ENCODE measurements at places on chromosomes 3 and 15.
A peak's percentile ranks its signal among the peaks of the same experiment; 100 is the strongest.

- H3K36me3 ChIP-seq: no peaks in the 10 kb centered on the region
- no peak overlapping the region for H3K4me3 ChIP-seq
- no peak overlapping the region for H3K27ac ChIP-seq
- no peak for DNase-seq
Measured at GRCh38 chr3:96106701-96107100, 707.7 kb upstream of the EPHA6 start.

DNA sequence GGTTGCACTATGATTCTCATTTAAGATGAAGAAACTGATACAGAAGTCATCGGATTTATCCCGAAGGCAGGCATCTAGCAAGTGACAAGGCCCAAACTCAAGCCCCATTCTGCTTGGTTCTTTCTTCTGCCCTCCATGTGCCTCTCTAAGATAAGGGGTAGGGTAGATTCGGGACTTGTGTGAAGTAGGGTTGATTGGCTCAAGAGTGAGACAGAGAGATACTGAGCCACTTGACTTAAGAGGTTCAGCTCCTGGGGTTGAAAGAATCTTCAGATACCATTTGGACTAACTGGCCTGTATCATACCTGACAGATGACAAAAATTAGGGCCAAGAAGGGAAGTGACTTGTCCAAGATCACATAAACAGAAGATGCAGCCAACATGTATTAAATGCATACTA, 891 bp downstream of the RFT1 start:
- peak overlapping the region; percentile 91 for H3K27ac ChIP-seq
- H3K36me3 ChIP-seq: peaks cover 14% of the 10 kb centered on the region
- H3K4me3 ChIP-seq: no peak overlapping the region
- no peaks in the 10 kb centered on the region for H3K27me3 ChIP-seq
- DNase-seq: no peak

DNA sequence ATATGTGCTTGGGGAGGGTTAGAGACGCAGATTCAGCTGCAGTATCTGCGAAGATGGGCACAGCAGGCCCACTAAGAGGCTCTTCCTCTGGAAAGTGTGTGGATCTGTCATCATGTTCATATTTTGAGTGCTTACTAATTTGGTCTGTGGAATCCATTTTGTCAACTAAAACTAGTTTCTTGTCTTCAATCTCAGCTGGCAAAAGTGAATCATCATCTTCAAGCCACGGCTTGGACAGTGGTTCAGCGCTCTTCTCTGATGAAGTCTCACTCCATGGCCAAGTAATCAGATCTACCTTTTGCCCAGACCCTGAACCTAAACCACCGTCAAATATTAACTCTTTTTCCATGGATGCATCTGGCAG, 76.2 kb downstream of the IMPG2 start:
- H3K27ac ChIP-seq: no peak overlapping the region
- no peaks in the 10 kb centered on the region for H3K27me3 ChIP-seq
- DNase-seq: no peak

DNA sequence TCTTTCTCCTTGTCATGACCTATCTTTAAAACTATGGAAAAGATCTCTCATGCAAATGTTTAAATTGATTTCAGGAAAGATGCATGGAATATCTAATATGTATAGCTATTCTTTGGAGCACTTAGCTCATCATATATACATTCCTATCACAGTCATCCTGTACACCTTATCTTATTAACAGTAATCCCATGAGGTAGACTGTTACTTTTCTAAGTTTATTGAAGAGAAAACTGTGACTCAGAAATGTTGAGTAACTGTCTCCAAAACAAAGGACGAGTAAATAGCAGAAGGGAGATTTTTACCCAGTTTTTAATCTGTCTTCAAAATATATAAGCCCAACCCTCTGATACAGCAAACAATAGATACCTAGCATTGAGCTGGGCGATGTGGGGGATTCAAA, 308.3 kb downstream of the GAP43 start:
- no peaks in the 10 kb centered on the region for H3K4me1 ChIP-seq
- DNase-seq: no peak
- H3K27me3 ChIP-seq: no peaks in the 10 kb centered on the region
- no peak overlapping the region for H3K4me3 ChIP-seq
- no peak overlapping the region for H3K27ac ChIP-seq

GRCh38 chr3:10334459-10334858, 13.5 kb upstream of the SEC13 start:
- no peak for DNase-seq
- no peak overlapping the region for H3K27ac ChIP-seq
- no peak overlapping the region for H3K4me3 ChIP-seq

DNA sequence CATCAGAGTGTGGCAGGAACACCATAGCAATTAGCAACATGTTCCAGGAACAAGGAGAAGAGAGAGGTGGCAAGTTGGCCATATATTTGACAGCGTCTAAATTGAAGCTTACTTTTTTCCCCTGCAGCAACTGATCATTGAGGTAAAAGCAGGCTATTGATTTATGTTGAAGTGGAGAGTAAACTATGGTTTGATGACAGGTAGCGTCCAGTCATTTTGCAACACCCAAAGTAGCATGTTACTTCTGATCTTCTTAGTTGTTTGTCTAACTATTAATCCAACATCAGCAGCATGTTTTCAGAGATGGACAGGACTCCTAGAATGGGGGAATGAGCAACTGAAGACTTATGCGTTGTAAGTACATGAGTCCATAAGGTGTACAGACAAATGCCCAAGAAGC, 225.8 kb downstream of the ZPLD1 start:
- H3K27me3 ChIP-seq: no peaks in the 10 kb centered on the region
- H3K27ac ChIP-seq: no peak overlapping the region
- DNase-seq: no peak
- H3K36me3 ChIP-seq: no peaks in the 10 kb centered on the region

Measured in adrenal gland (tissue), 19 donors.